ENCODE measurements at places on chromosomes 5 and 9.

DNA sequence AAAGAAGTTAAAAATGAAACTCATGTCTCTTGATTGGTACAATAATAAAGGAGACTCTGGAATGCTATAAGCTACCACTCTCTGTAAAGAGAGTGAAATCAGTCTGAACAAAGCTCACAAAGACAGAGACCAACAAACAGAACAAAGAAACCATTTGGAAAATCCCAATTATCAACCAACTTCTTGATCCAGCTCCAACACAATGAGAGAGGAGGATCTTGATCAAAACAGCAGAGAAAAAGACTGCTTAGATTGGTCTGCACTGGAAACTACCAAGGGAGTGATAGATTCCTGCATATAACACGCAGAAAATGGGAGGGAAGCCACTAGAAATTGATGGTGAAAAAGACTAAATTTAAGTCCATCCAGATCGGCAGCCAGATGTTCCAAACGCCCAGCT, 23.1 kb upstream of the RNF38 start:
- no peak for DNase-seq

DNA sequence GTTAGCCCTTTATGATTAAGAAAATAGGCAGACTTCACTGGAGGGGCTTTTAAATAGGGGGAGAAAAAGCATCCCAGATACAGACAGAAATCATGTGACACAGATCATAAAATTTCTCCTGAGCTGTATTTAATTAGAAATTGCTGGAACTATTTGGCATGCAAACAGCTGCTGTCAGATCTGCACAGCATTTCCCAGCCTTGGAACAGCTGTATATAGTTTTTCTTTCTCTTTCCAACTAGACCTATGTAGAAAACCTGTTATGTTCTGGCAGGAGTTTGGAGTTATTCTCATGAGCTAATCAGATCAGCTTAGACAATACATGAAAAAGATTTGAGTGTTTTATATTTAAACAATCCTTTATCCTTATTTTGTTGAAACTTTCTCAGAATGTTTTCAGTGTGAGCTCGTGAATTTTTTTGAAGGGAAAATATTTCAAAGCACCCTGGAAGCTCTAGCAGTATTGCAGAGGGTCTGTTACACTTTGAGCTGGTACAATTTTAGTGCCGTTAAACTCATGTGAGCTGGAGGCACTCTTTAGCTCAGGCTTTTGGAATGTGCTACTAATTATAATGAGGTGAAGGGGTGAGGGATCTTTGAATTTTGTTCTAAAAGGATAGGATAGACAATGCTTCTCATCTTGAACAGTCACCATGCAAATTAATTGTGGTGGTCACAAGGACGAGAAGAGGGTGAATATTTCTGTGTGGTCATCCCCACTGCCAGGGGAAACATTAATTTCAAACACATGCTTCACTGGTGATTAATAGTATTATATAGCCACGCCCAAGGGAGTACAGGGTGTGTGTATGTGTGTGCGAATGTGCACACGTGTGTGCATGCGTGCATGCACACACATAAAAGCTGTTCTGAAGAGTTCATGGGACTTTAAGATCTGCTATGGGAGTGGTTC, 239.4 kb upstream of the FBXL7 start:
- DNase-seq = no peak

GRCh38 chr5:114243281-114243971, 118.4 kb upstream of the KCNN2 start:
- peak; percentile 16 for DNase-seq

DNA sequence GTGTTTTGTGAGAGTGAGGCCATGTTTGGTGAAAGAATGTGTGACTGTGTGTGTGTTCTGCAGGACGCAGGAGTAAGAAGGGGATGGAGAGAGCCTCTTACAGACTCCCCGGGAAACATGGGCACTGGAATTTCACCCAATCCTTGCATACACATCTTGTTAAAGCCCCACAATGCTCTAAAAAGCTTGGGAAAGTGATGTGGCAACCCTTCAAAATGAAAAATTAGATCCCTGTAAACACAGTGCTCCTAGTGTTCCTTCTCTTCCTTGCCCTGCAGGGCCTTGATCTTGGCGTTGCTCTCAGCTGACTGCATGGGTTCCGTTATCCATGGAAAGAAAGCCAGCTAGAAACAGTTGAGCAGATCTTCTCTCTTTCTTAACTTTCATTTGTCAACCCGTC, 701.7 kb downstream of the SEMA5A start:
- DNase-seq = peak; percentile 19

DNA sequence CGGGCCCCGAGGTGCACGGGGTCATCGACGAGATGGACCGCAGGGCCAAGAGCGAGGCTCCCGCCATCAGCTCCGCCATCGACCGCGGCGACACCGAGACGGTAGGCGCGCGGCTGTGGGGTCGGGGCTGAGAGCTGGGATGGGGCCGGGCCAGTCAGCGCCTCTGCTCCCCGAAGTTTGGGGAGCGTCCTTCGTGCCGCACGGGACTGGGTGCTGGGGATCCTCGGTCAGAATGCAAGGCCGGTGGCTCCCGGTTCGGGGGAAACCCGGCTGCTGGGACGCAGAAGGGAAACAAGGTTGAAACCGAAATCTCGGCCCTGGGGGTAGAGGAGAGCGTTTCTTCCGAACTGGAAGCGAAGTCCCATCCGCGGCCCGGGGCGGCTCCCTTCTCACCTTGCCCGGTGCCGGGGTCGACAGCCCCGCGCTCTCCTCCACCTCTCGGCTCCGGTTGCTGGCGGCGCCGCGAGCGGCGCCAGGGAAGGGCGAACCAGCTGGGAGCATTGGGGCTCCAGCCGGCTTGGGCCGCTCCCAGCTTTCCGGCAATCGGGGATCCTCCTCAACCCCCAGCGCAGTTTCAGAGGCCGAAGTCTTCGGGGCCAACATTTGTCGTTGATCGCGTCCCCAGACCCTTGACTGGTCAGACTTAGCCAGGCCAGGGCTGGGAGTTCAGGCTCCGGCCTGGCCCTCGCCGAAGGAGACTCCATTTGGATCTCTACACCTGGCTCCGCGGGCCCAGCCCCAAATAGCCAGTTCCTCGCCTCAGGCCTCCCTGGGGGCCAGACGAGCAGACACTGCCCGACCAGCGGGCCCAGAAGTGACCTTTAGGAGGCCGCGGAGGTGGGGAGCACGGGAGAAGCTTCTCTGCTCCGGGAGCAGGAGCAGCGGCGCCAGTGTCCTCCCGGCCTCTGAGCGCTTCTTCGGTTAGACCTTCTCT, 1.1 kb downstream of the LHX2 start:
- no peak for DNase-seq

- DNase-seq = no peak
Measured at GRCh38 chr5:81827500-81827899, 76.6 kb upstream of the SSBP2 start.

- peak; percentile 31 for DNase-seq
Measured at GRCh38 chr5:137734962-137735554, 831 bp downstream of the KLHL3 start.

DNA sequence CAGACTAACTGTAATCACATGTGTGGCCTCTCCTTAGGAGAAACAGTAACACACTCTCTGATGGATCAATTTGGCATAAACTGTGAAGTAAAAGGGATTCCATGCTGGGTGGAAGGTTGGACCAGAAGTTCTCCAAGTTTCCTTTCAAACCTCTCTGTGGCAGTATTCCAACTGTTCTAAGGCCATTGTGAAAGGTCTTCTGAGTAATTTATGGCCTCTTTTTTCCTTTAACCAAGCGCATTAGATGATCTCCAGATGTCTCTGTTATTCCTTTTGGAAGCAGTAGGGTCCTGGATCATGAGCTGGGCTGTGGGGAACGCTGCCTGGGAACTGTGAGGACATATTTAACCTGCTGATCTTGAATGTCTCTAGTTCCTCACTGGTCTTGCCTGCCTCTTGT, 80.6 kb upstream of the IL6ST start:
- DNase-seq = no peak

- peak; percentile 57 for DNase-seq
Measured at GRCh38 chr9:134188386-134189144, 24.2 kb upstream of the RNU6ATAC start.

DNA sequence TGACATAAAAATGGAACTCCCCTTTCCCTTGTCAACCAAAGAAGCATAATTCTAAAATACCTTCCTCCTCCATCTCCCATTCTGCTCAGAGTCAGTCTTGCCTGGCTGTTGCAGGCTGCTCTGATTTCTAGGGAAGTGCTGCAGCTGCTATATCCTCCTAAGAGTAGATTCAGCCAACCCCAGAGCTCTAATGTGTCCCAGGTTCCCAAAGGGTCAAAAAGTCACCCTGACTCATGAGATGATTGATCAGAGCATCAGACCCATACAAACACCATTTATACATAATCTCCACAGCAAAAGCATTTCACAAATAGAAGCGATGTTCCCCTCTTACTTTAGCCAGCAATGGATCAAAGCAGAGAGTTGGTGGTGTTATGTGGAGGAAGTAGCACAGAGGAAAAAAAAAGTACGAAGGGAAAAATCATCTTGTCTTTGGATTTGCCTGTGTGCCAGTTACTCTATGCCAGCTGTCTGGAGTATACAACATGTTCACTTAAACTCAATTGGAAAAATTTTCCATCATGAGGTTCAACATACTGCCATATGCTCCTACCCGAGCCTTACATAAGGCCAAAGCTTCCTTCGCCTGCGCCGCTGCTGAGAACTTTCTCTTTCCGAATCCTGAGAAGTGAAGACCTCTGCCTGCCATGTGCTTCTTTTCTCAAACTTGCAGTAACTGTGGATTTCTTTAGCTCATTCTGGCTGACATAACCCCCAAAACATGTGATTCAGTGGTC, 258.0 kb downstream of the TLE4 start:
- no peak for DNase-seq

- DNase-seq = no peak
Measured at GRCh38 chr9:90853945-90854344, 52.3 kb downstream of the SYK start.

GRCh38 chr5:1010181-1010510, 1.5 kb downstream of the NKD2 start:
- DNase-seq = no peak

DNA sequence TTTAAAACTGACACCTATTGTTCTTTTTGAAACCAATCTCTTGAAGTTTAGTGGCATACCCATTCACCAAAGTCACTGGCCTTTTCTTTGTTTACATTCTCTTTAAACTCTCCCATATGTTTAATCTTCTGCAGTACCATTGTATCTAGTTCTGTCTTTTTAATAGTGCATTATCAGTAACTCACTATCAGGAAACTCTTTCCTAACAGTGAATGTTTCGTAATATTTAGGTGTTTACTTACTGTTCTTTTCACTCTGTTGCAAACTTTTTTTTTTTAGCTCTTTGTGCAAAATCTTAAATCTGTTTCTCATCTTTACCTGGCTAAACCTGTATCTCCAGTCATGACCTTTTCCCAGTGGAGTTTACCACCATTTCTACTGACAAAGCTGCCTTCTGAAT, 17.2 kb downstream of the SMAD5 start:
- DNase-seq = no peak

GRCh38 chr5:122144236-122144635, 14.9 kb downstream of the ZNF474 start:
- no peak for DNase-seq

DNA sequence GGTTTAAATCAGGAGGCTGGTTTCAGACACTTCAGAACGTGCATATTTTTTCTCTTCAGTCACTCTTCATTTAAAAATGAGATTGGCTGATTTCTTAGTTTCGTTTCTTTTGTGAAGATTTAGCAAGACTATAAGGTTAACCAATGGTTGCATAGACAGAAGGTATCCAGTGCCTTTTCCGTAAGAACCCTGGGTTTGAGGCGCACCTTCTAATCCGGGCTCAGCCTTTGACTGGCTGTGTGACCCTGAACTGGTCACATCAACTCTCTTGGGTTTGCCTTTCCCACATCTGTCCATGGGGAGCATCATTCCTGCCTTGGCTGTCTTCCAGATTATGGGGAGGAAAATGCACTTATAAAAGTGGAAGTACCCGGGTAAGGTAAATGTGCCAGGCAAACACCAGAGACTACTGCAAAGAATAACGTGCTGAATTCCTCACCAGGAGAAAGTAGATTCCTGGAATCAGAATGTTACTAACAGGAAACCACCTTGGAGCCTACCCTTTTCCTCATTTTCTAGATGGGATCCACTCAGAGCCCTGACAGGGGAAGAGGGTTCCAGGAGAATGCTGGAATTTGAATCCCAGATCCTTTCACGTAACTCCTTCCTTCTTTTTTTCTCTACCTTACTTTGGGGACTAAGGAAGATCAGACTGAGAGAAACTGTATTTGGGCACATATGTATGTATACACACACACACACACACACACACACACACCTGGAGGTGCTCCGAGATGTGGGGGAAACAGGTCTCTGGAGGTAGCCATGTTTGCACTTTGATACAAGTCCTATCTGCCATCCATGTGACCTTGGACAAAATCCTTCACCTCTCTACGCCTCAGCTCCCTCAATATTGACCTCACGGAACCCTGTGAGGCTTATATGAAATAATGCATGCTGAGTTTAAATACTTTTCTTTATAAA, 6.8 kb downstream of the HAND1 start:
- no peak for DNase-seq

DNA sequence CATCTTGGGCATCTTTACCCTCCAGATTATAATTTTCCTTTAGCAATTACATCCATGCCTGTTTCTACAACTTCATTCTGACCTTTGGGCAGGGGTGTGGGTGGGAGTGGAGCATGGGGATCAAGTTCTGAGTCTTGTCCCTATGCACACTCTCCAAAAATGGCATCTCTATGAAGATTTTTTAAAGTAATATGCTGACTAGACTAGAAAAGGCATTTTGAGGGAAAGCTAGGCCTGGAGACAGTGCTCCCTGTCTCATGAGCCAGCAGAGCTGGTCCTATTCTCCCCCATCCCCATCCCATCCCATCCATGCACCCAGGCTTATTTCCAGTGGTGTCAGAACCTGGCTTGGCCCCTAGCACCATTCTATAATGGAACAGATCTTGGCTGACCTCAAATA, 398.0 kb upstream of the SLC24A2 start:
- DNase-seq = no peak

- DNase-seq = peak; percentile 65
Measured at GRCh38 chr9:37984672-37985611, 81.0 kb upstream of the SLC25A51 start.

DNA sequence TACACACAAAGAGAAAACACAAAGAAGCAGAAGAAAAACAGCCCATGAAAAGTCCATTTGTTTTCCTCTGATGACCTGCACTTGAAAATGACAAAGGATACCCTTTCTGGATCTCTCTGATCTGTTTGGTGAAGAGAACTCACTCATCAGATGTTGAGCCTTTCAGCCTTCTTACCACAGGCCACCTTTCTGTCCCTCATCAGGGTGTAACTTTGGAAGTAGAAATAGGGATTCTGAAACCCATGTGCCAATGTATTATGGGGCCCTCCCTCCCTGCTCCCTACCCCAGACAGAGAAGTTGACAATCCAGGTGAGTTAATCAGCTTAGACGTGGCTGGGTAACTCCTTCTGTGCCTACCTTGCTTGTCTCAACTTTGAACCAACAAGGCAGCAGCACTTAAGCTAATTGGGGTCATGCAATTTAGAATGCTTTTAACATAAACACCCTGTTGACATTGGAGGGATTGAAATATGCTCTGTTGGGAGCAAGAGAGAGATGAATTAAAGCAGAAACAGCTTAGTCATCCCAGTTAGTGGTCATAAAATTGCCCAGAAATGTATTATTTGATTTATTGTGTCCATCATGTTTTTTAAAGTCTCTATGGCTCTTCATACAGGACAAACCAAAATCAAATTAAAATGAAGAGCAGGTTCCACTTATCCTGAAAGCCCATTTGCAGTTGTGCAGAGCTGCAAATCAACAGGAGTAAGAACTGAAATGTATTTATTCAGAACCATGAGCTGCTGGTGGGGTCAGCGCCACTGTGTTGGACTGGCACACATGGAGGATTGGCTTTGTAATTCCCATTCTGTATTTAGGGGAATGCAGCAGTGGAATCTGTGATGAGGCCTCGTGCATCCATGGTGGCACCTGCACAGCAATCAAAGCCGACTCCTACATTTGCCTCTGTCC, 132.0 kb downstream of the LIFR start:
- no peak for DNase-seq

GRCh38 chr9:9536523-9536922, 1076.3 kb downstream of the PTPRD start:
- no peak for DNase-seq
